ENCODE measurements at places on chromosomes 12 and 14.
A peak's percentile ranks its signal among the peaks of the same experiment; 100 is the strongest.

DNA sequence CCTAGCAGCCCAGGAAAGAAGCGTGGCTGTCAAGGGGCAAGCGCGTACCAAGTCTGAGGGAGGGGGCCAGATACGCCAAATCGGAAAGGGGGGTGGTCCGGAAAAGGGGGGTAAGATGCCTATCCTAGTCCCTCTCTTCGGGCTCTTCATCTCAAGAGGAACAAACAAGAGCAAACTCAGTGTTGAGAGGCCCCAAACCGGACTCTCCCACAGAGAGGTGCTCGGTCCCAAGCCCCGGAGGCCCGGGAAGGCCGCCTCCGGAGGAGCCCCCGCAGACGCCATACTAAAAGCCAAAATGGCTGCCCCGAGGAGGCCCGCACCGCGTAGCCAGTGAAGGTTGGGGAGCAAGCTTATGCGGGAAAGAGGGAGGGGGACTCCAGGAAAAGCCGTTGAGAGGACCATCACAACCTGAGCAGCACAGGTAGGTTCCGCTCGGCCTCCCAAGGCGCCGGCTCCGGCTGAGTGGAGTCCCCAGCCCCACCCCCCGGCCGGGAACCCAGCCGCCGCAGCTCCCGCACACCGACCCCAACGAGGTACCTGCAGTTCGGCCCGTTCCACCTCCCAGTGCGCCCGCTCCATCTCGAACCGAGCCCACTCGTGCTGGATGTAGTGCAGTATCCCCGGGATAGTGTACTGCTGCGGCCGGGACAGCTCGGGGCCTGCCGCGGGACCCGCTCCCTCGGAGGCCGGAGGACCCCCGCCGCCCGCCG, at the start of gene AP4S1:
AP4S1 (plus strand) TSS at position 283 of the 710 bp plus-strand sequence. CDS start 40,548 bp downstream, outside the sequence.
- peak; percentile 15 for DNase-seq

- DNase-seq, result no peak
Observed at GRCh38 chr12:28463396-28463795, 273.1 kb downstream of the CCDC91 start.

DNA sequence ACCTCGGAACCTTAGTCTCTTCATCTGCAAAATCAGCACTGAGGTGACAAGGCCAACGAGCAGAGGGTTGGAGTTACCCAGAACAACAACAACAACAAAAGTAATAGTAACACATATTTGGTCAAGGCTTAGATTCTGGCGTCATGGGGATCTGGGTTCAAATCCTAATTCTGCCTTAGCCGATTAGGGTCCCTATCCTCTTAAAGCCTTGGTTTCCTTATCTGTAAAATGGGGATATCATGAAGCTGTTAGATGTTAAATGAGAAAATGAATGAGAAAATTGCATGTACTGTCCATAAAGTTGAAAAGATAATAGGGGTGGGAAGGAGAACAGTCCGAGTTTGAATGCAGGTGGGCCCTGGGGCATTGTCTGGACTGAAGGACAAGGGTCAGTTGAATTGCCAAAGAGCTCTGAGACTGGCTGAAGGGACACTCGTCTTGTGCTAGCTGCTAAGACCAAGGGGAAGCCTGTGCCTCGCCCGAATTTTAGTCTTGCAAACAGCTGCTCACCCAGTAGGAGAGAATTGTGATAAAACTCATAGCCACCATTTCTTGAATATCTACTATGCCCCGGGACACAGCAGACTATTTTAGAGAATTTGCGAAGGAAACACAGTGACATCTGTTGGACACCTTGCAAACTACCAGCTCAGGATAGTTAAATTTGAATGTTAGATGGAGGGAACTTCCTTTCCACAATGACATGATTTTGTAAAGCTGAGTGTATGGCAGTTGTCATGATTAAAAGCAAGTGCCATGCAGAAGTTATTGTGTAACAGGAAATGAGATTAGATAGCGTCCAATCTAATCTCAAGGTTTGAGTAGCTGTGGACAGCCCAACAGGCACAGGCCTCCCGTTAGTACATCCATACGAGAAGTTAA, 6.8 kb upstream of the HNF1A start:
- peak; percentile 73 for DNase-seq

DNA sequence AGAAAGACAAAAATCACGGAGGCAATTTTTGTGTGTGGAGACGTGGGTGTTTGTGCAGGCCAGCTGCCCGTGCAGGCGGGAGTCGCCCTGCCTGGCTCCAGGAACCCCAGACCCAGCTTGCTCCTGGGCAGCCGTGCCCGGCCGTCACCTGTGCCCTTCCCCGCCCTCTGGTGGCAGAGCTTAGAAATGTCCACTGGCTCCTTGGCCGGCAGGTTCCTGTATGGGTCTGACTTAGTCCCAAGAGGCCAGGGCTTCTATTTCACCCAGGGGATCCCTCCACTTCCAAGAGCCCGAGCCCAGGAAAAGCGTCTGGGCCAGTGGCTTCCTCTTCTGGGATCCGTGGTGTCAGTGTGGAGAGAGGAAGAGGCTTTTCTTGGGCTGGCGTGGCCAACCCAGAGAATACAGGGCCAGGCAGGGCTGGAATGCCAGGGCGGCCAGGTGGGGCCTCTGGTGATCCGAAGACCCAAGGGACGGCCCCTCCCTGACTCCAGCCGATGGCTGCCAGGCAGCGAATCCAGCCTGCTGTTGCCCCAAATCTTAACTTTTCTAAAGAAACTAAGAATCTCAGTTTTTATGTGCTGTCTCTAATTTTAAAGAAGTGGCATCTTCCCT, 120.9 kb downstream of the TMEM132C start:
- peak; percentile 31 for DNase-seq

DNA sequence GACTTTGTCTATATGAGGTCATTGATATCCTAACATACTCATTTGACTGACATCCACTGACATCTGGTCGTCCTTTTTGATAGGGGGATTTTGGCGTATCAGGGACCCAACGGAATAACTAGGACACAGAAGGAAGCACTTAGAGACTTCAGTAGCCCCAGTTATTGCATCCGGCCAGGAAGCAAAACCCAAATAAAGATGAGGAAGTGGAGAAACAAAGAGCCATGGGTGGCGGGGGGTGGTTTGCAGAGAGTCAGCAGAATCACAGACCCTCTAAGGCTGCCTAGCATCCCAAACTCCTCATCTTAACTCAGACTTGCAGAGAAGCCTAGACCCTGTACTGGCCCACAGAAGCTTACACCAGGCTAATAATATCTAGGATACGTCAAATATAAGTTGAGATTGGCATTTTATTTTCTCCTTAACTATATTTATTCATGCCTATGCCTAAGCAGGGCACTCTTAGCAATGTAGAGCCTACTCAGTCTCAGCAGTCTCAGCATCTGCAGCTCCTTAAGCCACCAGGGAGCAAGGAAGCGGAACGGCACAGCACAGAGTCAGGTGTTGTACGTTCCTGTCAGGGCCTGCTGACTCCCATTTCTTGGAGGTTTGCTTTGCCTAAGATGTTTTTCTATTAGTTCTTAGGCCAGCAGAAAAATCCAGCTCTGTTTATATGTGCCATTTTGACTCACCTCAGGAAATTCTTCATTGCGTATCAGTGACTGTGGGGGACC, 45.1 kb downstream of the KCNA1 start:
- no peak for DNase-seq

- peak; percentile 91 for DNase-seq
Observed at GRCh38 chr12:11875414-11875935, 195.3 kb upstream of the BCL2L14 start.

DNA sequence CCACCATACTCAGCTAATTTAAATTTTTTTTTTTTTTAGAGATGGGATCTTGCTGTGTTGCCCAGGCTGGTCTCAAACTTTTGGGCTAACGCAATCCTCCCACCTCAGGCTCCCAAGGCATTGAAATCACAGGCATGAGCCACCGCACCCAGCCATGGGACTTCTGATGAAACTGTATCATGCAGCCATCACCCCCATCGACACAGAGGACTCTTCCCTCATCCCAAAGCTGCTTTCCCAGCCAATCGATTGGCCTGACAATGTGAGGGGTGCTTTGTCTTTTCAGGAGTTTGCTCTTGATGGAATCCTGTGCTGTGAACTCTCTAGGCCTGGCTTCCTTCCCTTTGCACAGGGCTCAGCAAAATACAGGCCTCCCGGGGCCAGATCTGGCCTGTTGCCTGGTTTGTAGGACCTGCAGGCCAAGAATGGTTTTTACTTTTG, 59.6 kb upstream of the NCOR2 start:
- DNase-seq, result no peak

- DNase-seq, result peak; percentile 99
Observed at GRCh38 chr12:26402648-26403047, 207.3 kb downstream of the SSPN start.

DNA sequence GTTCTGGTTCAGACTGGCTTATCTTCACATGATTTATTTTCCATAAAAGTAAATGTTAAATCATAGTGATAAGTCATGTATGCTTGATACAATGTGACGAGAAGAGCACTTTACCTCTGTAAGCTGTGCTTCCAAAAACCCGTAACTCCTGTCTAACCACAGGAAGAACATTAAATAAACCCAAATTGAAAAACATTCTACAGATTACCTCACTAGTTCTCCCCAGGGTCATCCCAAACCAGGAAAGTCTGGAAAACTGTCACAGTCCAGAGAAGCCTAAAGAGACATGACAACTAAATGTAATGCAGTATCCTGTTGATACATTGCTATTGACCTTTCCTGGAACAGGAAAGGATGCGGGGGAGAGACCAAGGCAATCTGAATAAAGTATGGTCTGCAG, 32.5 kb upstream of the DUSP6 start:
- DNase-seq, result no peak

DNA sequence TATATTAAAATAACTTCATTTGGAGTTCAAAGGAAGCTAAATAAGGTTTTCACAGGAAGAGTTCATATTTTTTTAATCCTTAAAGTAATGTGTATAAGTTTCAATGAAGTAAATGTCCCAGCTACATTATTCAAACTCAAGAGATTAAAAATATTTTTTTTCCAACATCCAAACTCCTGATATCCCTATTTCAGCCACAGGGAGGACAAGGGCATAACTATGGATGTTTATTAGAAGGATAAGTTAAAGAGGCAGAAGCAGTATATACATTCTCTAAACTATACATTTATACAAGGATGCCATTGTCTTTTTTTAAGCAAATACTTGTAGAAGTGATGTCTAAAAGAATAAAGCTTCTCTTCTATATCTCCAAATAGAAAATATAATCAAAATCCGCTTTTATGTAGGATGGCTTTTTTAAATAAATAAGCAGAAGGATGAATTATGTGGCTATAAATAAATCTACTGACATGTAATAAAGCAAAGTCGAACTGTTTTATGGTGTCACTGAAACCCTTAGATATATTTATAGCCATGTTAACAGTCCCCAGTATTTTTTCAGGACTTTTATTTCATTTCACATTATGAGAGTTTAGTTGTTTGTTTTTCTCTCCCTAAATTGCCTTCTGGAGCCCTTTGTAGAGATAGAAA, 936.5 kb downstream of the DIO2 start:
- DNase-seq, result peak; percentile 20

- DNase-seq, result peak; percentile 26
Observed at GRCh38 chr12:128969480-128970055, 116.3 kb downstream of the GLT1D1 start.

DNA sequence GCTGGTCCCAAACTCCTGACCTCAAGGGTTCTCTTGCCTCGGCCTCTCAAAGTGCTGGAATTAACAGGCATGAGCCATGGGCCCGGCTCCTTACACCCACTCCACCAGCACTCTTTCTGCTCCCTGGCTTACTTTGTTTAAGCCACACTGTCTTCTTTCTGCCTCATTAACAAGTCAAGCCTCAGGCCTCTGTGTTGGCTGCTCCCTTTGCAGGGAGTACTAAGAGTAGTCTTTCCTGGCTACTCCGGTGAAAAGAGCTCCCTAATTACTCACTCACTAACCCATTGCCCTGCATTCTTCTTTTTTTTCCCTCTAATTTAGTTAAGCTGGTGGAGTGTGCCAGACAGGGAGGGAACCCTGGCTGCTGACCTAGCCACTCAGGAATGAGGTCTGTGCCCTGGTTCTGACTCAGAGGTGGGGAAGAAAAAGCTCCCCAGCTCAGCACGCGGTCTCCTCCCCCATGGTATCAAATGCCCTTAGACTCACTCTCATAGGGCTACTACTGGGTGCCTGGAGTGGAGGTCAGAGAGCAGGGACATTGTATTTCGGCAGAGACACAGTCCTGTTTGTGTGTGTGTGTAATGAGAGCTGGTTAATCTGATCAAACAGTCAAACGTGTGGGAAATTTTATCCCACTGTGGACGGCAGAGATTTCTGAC, 19.8 kb downstream of the GALNT6 start:
- peak; percentile 92 for DNase-seq

DNA sequence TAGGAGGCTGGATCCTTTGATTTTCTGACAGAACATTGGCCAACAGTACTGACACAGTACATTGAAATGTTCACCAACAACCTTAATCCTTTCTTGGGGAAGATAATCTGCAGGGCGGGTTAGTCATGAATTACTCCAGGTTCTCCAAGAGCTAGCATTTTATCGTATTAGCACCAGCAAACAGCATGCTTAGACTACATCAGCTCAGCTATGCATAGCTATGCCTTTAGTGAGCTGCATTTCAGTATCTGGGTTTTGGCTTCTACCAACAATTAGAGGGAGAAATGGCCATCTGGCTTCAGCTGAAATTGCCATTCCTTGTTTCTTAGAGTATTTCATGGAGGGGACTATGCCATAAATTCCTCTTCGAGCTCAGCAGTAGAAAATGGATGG, 33.8 kb downstream of the SAMD4A start:
- no peak for DNase-seq

DNA sequence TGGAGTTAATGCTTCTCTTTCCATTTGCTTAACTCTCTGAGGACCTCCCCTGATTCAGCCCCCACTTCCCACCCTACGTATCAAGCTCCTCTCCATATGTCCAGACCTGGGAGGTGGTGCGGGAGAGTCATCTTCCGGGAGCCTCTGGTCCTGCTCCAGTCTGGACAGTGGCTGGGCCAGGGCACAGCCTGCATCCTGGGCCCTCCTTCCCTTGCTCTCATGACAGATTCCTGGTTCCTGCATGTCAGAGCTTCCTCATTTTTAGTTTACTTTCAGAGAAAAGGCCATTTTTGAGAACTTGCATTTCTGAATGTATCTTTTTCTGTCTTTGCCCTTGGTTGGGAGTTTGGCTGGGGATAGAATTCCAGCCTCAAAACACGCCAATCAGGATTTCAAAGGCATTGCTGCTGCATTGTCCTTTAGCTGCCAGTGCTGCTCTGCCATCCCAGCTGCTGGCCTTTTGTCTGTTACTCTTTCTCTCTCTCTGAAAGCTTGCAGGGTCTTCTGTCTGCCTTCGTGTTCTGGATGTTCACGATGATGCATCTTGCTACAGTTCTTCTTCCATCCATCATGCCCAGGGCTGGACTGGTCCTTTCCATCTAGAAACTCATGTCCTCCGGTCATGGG, 54.7 kb downstream of the SLC6A12 start:
- no peak for DNase-seq

DNA sequence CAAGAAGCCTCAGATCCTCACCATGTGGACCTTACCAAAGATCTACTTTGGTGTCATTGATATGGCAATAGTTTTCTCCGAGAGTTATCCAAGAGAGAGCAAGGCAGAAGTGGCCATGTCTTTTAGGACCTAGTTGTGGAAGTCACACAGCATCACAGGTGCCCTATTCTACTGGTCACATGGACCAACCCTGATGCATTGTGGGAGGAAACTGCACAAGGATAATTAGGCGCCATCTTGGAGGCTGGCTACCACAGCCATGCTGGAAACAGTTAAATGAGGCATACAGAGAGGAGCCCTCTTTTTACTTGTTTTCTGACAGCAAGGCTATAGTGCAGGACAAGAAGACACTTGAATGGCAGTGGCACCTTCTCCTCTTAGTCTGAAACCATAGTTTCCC, 49.8 kb downstream of the GNS start:
- no peak for DNase-seq

GRCh38 chr12:15751741-15752140, 37.4 kb downstream of the EPS8 start:
- no peak for DNase-seq
